Stimulated activated CD4-positive, alpha-beta T cell treated with anti-CD3 and anti-CD28 coated beads, Interleukin-4, amount 100 ng/mL, for 4 hours (primary cell): ENCODE measurements at places on chromosomes 7 and 10.
A peak's percentile ranks its signal among the peaks of the same experiment; 100 is the strongest.

- no peak for DNase-seq
Observed at GRCh38 chr10:115030483-115031200, 62.5 kb upstream of the ATRNL1 start.

DNA sequence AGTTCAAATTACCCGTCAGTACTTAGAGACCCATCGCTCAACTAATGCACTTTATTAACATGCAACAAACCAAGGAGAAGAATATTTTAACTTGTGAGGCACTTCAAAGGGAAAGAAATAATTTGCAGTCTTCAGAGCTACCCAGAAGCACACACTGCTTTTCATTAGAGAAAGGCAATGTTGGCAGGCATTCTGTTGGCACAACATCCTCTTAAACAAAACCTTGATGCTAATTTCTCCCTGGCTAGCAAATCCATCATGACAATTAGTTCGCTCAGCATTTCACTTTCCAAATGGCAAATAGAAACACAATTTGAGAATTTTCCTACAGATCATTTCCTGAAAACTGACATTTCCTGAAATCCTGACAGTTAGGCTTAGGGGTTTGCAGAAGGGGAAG is 155.6 kb upstream of the FAM13C start:
- DNase-seq, result no peak

DNA sequence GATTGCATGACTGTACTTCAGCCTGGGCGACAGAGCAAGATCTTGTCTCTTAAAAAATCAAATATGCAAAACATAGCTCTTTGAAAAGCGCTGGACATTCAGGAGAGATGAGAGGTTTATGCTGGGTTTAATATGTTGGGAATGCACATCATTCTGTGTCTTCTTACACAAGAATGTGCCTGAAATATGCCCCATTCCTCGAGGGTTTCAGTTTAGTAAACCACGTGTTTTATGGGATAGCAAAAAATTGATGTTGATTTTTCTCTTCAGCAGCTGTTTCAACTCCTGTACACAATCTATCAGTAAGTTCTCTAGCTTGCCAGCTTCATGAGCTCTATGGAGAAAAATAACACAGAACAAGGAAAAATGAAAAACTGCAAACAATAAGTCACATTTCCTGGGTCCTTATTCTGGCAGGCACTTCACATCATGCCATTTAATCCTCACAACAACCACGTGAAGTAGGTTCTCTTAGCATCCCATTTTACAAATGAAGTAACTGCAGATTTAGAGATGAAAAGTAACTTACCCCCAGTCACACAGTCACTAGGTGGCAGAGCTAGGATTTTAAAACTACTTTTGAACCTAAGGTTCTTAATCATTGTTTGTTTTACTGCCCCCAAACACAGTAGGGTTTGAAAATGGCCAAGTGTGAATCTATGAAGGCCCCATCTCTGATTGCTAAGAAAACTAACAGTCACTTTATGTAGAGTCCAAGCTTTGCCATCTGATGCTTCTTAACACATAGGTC is 423.6 kb downstream of the PHTF2 start:
- no peak for DNase-seq

- no peak for DNase-seq
Observed at GRCh38 chr7:33868166-33868565, 37.2 kb upstream of the BMPER start.

GRCh38 chr7:95028683-95029082 is 121.3 kb downstream of the PPP1R9A start:
- DNase-seq, result no peak

DNA sequence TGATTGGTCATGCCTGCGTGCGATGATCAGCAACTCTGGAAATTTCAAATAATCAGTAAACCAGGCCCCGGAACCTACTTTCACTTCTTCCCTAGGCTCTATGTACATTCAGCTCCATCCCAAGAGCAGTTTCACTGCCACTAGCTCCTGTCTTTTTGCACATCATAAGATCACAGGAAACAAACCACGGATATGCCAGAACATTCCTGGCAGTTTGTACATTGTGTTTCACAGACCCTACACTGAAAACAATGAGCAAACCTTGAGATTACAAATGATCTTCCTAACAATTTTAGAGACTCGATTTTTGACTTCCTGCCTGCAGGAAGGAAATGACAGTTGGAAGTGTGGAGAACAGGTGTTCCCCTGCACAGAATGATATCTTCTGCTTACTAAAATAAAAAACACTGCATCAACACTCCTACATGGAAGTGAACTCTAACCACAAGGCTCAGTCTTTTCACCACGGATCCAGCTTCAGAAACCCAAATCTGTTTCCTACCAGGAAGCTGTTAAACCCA is 7.6 kb upstream of the TMEM236 start:
- no peak for DNase-seq

DNA sequence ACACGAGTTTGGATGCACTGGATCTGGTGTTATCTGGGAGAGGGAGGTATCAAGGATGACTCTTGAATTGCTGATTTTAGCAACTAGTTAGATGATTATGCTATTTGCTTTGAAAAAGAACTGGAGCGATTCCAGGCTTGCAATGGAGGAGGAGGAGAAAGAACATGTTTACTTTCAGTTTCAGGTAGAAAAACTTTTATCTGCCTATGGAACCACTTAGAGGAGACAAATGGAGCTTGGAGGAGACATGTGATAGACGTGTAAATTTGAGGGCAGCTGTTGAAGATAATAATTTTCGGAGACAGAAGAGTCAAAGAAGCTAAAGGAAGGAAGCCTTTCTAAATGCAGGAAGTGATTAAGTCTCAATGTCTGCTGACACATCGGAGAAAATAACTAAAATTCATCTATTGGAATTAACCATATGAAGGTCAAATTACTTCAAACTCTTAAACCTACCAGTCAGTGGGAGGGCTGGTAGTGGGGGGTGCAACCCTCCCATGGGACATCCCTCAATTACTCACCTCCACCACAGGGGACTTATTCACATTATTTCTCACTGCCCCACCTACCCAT is 56.4 kb upstream of the GNAI1 start:
- DNase-seq, result peak; percentile 47

GRCh38 chr7:78326189-78326588 is 527.6 kb downstream of the PHTF2 start:
- no peak for DNase-seq

- no peak for DNase-seq
Observed at GRCh38 chr7:42340436-42340835, 103.4 kb upstream of the GLI3 start.

DNA sequence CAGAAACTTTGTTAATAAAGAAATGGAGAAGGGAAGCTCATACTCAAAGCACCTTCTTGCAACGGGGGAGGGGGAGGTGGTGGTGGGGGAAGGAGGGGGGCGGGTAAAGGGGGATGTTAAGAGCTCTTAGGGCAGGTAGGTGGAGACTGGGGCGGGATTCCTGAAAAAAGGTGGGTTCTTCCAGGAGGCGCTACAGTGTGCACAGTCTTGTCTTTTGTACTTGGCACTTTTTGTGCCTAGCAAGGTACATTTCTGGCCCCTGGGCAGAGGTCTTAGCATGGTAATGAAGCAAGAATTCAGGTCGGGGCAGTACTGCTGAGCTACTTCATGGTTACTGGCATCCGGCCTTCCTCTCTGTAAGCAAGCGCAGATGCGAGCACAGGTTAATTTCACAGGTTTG is 15.2 kb upstream of the LAMB4 start:
- DNase-seq, result no peak

- DNase-seq, result no peak
Observed at GRCh38 chr7:158476331-158476932, 111.2 kb downstream of the PTPRN2 start.

DNA sequence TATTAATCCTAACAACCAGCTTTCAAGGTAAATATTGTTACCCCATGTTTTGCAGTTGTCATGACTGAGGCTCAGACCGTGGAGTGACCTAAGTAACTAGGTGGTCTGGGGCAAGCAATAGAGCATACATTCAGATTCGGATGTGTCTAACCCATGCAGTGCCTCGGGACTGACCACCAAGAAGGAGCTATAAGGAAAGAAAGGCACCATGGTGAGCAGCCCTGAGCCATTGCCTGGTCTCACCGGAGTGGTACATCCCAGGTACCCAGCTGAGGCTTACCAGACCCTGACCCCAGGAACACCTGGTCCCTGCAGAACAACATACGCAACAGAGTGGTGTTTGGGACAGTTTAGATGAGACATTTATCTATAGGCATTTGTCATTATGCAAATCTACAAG is 175.5 kb upstream of the ZMIZ1 start:
- DNase-seq, result no peak

GRCh38 chr10:133565441-133566294 is at the start of gene SYCE1:
Gene SYCE1, minus strand, starts transcription at chr10:133565583. Its CDS starts 54 bp downstream, at chr10:133565529.
- peak; percentile 5 for DNase-seq

- no peak for DNase-seq
Observed at GRCh38 chr10:62978482-62978881, 154.6 kb upstream of the NRBF2 start.

- peak; percentile 51 for DNase-seq
Observed at GRCh38 chr10:29734962-29735627, 100.3 kb upstream of the SVIL start.
